ENCODE measurements at places on chromosomes 4 and X.

GRCh38 chr4:187732524-187732923, 263.0 kb upstream of the ZFP42 start:
- no peak for DNase-seq

DNA sequence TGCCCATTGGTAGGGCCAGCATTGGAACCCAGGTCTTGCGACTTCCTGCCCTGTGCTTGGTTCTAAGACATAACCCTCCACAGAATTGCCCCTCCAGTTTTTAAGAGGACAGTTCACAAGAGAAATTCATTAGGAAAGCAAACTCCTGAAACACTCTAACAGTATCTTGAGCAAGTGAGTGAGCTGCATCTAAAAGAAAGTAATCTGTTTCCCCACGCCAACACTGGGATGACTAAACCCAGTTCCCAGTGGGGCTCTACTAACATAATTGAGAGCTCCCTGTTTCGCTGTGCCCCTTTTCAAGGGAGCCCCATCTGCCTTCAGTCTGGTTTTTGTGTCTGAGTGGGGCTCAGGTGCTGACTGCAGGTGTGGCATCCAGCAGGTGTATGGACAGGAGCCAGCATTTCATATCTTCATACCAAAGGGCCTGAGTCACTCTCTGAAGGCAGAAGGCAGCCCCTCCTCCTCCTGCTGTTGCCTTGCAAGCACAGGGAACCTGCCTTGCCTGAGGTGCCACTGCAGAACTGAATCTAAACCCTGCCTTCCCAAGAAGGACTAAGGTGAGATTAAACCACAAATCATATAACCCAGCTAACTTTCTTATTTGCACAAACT, 8.0 kb downstream of the AMOT start:
- no peak for DNase-seq

DNA sequence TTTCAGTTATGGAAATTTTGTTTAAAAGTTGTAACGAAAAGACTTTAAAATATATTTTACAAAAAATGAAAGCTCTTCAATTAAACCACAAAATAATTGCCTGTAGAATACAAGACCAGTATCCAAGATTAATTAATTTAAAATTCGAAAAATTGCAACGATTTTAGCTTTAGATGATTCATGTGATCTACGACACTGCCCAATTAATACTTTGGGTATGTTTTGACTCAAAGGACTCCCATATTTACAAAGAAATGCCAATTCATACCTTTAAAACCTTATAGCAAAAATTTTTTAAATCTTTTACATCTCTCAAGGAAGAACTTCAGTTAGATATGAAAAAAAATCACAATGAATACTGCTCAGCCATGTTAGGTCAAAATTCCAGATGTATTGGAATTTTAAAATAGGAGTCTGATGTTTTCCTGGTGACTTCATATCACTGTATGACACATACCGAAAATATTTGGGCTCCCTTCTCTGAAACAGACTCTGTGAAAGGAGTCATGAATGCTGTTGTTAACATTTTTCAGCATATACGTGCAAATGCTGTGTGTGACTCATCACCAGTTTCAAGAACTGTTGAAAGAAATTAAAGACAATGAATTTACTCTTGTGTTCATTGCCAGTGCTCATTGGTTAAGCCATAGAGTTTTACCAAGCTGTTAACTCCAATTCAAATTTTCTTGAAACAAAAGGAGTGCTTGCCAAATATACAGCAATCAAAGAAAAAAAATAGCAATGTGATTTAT, 13.8 kb upstream of the SMS start:
- no peak for DNase-seq

DNA sequence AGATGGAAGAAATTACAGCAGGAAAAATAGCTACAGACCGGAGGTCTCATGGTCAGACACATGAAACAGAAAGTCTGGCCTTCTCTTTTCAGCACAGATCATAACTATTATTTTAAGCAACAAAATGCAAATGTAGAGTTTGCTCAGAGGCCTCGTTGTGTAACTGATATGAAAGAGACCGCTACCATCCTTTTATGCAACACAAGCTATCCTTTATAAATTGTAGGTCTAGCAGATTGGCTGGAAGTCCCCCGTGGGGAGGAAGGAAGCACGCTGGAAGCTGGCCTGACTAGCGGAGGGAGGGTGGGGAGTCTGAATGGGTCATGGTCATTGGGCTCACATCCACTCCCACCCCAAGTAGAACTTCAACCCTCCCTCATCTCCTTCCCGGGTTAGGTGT, 27.7 kb downstream of the DMP1 start:
- DNase-seq = no peak

- no peak for DNase-seq
These were observed 29.2 kb upstream of the ASMTL start for GRCh38 chrX:1481636-1482529.

DNA sequence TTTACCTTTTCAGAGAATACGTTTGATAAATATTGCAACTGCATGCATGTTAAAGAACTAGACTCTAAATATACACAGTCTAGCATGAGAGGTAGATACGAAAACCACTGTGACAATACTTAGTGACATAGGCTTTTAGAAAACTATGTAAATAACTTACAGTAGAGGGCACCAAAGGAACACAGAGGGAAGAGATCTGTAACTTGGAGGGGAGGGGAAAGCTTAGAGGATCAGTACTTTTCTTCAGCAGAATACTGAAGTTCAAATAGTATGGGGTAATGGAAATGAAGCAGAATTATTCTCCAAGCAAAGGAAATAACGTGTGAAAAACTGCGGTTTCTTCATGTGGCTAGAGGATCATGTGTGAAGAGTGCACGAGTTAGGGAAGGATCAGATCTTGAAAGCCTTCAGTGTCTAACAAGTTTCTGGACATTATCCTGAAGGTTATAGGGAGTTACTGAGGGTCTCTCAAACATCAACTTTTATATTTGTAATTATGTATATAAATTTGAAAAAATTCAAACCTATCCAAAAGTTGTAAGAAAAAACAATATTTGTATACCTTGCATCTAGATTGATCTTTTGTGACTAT, 264.3 kb downstream of the NPFFR2 start:
- DNase-seq = no peak

GRCh38 chrX:19708683-19709082, 178.7 kb downstream of the SH3KBP1 start:
- no peak for DNase-seq

GRCh38 chrX:2330487-2330886, 170.3 kb downstream of the DHRSX start:
- DNase-seq = no peak

- DNase-seq = no peak
These were observed 170.7 kb downstream of the COL4A6 start for GRCh38 chrX:108267557-108267956.

DNA sequence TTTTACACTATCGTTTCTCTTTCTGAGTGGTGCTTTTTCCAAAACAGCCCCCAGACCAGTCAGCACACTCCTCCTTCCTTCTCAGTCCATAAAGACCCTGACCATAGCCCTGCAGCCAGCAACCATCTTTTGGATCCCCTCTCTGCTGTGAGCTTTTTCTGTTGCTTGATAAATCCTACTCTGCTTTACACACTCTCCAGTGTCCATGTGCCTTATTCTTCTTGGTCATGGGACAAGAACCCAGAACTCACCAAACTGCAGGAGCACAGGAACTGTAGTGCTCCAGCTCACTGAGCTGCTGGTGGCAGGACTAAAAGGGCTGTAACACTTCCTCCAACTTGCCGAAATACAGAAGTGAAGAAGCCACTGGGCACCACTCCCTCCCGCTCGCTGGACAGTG, 32.5 kb downstream of the COX18 start:
- DNase-seq = no peak

DNA sequence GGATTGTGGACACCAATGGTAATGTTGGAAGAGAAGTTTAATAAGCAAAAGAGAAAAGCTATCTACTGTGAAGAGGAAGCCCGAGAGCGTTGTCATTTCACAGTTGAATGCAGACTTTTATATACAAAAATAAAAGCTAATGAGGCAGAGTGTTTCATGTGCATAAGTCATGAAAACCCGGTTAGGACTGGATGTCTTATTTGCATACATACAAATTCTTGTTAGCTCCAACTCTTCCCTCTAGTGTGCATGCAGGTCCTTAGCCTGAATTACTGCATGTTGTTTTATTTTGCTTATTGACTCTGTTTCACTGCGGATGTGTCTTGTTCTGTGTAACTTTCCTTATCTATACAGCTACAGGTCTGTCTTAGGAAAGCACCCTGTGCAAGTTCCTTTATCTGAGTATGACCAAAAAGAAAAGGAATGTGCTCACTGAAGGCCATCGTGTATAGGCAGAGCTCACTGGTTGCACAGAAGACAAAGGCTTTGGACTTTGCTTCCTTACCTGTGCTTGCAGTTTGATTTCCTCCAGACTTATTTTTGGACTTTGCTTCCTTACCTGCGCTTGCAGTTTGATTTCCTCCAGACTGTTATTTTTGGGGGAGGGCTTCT, 25.1 kb upstream of the UGT2B11 start:
- no peak for DNase-seq

- DNase-seq = peak; percentile 22
These were observed 359 bp upstream of the GAB3 start for GRCh38 chrX:154751203-154751668.

DNA sequence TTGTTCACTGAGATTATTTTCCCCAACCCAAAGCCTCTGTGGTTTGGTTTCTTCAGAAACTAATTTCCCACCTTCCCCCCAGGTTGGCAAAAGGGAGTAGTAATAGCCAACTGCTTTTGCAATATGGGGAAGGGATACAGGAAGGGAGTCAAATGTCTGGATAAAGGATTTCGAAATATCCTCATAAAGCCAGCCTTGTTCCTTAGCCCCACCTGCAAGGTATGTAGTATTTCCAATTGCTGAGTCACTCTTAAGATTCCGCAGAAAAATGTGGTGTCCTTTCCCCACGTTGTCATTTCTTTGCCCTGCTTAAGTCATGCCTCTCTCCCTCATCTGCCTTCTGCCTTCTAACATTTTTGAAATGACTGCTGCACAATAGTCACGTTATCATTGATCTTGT, 138.8 kb upstream of the DCAF8L1 start:
- DNase-seq = no peak

DNA sequence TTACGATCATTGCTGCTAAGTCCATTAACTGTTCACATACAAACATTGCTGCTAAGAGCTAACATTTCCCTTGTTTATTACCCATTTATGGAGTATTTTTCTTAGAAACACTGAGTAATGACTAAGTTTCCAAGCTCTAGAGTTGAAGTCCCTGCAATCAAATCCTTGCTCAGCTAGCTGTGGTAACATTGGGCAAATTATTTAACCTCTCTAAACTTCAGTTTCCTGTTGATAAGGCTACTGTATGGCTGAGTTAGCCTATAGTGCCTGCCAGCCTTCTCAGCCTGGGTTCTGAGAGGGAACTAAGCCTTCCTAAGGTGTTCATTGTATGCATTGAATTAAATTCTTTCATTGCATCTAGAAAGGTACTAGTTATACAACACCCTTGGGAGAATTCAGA, 15.2 kb upstream of the SCOC start:
- no peak for DNase-seq

GRCh38 chr4:163804001-163804400, 309.5 kb downstream of the TMA16 start:
- DNase-seq = no peak

GRCh38 chr4:57136281-57136680, 26.1 kb upstream of the IGFBP7 start:
- DNase-seq = no peak

GRCh38 chr4:143538979-143539669, 25.6 kb downstream of the SMARCA5 start:
- DNase-seq = no peak

DNA sequence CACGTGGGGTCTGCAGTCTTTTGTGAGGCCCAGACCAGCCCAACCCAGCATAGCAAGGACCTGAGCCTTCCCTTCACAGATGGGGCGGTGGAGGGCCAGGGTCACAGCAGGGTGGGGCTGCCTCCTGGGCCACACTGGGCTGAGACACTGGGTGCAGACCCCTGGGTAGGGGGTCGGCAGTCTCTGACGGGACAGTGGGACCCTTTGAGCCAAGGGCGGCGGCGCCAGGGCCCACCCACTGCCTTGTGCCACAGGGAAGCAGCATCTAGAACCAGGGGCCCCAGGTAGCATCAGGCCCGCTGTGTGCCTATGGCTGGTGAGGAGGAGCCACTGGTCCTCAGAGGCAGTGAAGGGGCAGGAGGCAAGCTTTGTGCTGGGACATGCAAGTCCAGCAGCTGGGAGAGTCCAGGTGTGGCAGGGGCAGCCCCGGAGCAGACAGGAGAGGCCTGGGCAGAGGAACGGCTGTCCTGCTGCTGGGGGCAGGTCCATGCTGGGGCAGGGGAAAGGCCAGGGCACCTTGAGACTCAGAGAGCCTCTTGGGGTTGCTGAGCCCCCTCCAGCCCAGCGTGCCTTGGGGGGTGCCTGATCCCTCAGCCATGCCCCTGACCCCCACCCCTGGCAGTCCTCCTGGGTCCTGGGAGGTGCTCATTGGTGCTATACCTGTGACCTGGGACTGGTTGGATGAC, 131.3 kb upstream of the NKX1-1 start:
- no peak for DNase-seq

- no peak for DNase-seq
These were observed 309.9 kb downstream of the ARAP2 start for GRCh38 chr4:35934320-35934981.

- no peak for DNase-seq
These were observed 885 bp downstream of the CCDC110 start for GRCh38 chr4:185470501-185471195.

All from NK-92 treated with Interleukin-12 subunit alpha and Interleukin-12 subunit beta, amount 100 ng/mL, for 24 hours (cell line).